ENCODE measurements at places on chromosomes 3 and 15.

GRCh38 chr15:29149738-29150075 is 119.9 kb downstream of the NSMCE3 start:
- no peak for DNase-seq

GRCh38 chr3:67875858-67876257 is 221.4 kb upstream of the SUCLG2 start:
- no peak for DNase-seq

GRCh38 chr15:82138306-82138705 is 92.5 kb upstream of the MEX3B start:
- DNase-seq, result no peak

DNA sequence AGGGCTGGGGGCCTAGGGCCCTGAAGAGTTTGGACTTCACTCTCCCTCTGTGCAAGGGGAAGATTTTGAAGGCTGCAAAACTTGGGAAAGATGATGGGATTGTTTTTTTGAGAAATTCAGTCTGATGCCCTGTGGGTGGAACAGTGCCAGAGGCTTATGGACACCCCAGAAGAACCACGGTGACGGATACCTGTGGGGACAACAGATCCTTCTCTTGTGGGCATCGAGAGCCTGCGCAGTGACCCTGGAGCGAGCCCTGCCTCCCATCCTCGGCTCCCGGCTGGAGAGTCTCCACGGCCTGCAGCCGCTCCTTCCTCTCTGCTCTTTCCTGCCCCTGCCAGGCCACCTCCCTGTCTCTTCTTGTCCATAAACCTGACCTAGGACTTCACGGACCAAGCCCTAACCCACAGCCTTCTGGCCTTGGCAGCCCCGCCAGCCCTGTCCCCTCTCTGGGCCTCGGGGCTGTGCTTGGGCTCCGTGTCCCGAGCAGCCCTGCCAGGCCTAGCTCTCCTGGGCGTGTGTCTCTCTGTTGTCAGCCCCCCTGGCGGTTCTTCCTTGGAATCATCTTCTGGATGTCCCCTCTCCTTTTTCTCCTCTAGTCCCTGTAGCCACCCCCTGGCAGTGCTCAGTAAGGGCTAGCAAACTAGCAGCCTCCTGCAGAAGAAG is 98.4 kb downstream of the VGLL4 start:
- no peak for DNase-seq

GRCh38 chr3:136690599-136690998 is 61.6 kb downstream of the STAG1 start:
- DNase-seq, result no peak

DNA sequence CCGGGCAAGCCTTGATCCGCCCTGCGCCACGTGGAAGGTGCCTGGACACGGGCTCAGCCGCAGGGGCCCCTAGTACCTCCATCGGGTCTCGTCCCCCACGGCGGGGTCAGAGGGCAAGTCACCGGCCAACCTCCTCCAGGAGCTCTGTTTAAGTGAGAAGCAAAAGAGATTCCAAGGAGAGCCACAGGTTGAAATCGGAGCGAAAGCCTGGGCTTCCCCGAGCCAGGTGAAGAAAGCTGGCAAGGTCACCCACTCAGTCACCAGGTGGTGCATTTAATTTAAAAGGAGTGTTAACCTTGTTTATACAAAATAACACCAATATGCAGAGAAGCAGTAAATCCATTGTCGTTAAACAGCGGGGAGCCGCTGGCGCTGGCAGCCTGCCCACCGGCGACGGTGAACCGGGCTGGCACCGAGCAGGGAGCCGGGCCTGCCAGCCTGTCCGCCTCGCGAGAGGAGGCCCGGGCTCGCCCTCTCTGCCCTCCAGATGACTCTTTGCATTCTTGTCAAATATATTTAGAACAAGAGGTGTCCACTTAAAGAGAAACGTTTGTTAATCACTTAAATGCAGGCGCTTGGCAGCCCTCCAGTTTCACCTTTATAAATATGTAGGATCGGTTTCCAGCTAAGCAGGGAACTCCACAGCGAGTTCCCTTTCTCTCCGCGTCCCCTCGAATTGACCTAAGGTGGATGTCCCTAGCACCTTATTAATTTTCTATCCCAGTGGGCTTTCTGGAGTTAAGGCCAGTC is 277.3 kb upstream of the NR2F2 start:
- no peak for DNase-seq

DNA sequence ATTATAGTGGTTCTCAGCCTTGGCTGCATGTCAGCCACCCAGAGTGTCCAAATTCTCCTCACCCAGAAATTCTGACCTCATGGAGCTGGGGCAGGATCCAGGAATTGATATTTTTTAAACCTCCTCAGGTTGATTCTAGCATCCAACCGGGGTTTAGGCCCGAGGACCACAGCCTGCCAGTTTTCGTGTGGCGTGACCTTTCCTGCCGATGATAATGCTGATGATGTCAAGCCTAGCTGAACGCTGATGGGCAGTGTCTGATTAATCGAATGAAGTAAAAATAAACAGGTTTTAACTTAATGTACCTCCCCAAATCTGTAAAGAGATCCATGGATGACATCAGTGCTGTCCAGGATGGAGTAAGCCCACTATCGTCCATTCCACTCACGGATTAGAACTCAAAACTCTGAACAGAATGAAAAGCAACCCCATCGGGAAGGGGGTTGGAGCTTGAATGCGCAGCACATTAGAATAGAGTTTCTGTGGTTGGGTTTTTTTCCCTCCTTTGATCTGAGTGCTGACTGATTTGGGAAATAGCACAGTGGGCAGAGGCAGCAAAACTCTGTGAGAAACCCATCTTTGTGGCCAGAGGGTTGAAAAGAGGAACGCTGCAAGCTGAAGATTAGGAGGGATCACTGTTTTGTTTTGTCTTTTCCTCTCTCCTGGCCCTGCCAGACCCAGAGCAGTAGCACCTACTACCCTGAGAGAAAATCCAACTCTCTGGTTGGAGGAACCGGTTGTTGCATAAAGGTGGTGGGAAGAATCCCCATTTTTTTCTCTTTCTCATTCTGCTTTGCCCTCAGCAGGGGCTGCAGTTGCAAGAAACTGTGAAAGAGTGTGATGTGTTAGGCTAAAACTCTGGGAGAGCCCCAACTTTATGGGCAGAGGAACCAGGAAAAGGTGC is 153.9 kb downstream of the APBA2 start:
- DNase-seq, result no peak

GRCh38 chr15:80551348-80551747 is 143.8 kb upstream of the ABHD17C start:
- no peak for DNase-seq

GRCh38 chr15:22845289-22845900 is 6.9 kb downstream of the NIPA2 start:
- DNase-seq, result no peak

DNA sequence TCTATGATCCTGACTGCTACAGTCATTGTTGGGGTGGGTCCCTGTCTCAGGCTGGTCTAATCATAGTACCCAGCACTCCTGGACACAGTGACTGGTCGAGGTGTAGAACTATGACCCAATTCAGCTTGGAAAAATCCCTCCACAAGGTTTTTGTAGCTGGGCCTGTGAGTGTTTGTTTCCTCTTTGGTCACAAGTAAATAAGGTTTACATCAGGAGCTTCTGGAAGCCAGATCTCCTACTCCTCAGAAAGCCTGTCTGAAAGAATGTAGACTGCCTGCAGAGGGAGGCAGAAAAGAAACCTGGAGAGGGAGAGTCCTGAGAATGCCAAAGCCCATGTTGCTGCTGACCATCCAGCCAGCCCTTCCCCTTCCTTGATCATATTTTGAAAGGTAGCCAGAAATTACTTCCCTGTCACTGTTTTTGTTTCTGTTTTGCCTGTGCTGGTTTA is 123.2 kb downstream of the RAP2B start:
- no peak for DNase-seq

- DNase-seq, result no peak
Measured at GRCh38 chr3:123798550-123798949, 85.6 kb downstream of the MYLK start.

DNA sequence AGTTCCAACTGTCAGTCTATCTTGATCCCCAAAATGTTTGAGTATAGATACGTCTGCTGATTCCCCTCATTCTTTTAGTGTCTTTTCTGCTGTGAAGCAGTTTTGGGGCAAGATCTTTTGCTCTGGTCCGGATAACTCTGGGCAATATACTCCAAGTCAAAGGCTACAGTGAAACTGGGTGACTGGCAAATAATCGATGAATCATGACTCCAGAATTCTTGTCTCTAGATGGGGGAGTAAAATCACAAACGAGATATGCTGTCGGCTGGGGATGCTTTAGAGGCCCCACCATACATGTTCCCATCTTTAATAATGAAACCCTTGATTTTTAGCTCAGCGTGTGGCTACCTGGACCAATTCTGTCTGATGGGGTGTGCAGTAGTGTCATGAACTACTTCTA is 76.5 kb downstream of the KLF13 start:
- no peak for DNase-seq

DNA sequence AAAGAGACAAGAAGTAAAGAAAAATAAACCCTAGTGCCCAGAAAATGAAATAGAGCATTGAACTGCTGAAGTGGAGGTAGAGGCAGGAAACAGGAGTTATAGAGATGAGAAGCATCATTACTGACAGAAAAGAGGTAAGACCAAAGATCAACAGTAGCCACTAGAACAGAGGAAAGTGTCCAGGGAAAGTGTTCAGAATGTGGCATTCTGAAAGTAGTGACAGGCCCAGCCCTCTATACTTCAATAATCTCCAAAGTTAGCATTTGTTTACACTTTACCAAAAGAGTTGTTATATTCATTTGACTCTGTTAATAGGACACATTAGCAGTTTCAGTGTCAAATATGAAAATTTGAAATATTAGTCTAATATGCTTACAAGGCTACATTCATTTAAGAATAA is 727.1 kb upstream of the NECTIN3 start:
- no peak for DNase-seq

- DNase-seq, result no peak
Measured at GRCh38 chr15:87599616-87600015, 656.9 kb downstream of the NTRK3 start.

DNA sequence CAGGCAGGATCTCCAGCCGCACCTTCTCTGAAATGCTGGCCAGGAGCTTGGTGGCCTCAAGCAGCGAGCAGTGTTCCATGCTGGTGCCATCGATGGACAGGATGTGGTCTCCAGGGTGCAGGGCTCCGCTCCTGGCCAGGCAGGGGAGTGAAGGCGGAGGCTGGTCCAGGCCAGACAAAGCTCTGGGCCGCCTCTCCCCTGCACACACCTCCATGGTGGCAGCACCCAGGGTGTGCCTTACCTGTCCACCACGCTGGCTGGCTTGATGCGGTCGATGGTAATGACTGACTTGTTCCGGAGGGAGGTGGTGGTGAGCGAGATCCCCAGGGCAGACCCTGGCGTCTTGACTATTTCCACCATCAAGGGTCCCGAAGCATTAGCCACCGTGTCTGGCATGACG is 20.0 kb downstream of the GRIP2 start:
- DNase-seq, result no peak

GRCh38 chr15:61080221-61081026 is 148.7 kb downstream of the RORA start:
- no peak for DNase-seq

- DNase-seq, result no peak
Measured at GRCh38 chr3:113615976-113616375, 80.5 kb downstream of the USF3 start.

DNA sequence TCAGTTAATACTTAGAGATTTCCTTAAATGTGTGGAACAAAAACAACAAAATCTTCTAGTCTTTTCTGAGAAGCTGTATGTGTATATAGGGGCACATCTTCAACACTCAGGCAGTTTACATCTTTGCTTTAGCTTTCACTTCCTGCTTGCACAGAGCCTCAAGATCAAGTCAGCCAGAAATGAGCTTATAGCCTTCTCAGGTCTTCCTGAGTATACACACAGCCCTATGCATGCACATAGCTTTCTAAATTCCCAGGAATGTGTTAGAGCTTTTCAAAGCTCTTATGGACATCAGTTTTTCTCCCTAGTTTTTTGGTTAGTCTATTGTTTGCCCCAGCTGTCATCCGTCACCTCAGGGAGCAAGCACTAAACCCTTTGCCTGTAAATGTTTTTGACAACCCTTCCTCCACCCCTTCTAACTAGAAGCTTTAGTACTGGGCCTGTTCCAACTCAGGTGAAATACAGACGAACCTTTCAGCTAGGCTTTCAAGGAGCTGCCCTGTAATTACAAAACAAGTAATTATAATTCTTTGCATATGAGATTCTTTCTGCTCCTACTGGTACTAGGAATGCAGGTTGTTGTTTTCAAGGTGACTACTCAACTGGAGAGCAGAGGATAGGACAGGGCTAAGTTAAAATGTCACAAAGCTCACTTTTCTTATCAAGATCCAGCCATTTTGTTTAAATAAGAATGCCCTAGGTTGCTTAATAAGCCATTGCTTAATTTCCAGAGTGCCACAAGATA is 22.6 kb upstream of the MTMR10 start:
- DNase-seq, result no peak

GRCh38 chr15:46646490-46646889 is 1011.7 kb downstream of the SQOR start:
- DNase-seq, result no peak

DNA sequence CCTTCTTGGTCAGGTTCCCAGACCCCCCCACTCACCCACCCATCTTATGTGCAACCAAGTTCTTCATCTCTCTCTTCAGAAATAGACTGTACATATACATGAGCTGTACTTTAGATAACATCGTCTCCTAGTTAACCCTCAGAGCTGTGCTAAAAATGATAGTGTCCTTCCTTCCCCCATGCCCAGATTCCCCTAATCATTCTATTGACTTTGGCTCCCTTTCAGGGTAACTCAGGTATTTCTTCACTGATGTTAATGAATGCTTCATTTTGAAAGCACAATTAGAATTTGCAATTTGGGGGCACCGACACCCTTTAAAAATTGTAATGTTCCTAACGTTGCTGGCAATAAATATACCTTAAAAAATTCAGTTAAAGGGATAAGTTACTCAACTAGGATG is 10.9 kb downstream of the PARP9 start:
- DNase-seq, result no peak

- DNase-seq, result no peak
Measured at GRCh38 chr3:159796744-159797143, 191.9 kb upstream of the IL12A start.

DNA sequence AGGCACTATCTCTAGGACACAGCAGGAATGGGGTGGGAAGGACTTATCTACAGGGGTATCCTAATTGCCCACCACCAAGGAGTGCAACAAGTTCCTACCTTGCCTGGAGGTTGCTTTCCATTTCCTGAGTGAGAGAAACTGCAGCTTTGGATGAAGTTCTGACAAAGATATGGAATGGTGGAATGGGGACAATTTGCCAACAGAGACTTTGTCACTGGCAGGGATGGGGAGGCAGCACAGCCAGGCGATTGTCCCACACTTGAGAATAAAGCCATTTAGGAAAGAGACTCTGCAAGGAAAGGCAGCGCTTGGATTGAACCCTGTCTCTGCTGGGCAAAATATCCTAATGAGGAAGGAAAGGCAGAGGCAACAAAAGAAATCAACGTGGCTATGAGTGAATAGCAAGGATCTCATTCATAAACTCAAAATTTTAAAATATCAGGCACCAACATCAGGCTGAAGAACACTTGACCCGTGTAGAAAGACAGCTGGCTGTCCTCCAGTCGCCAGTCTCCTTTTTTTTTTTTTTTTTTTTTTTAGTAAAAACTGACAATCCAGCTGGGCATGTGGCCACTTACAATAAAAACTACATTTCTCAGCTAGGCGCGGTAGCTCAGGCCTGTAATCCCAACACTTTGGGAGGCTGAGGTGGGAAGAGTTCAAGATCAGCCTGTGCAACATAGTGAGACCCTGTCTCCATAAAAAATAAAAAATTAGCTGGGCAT is 31.6 kb upstream of the PDE8A start:
- no peak for DNase-seq

Data from GM12891 (cell line).